ENCODE measurements at places on chromosomes 2 and 18. TPM values are rescaled to one million over a fixed set of nuclear protein-coding genes. Genes with fewer than 3 reads are reported as not detected.

The TTN gene
- 862 TPM for polyA plus RNA-seq

The RAB6C gene
- polyA plus RNA-seq = 0.22 TPM

The GCG gene
- polyA plus RNA-seq = 0.32 TPM

The EVA1A gene
- polyA plus RNA-seq = 0.73 TPM

The ZNF892 gene
- polyA plus RNA-seq = 0.26 TPM

The IL36RN gene
- not detected for polyA plus RNA-seq

The TANC1 gene
- polyA plus RNA-seq = 44.0 TPM

The MORN2 gene
- polyA plus RNA-seq = 25.6 TPM

The RUFY4 gene
- not detected for polyA plus RNA-seq

The FAM110C gene
- polyA plus RNA-seq = 0.68 TPM

The BUB1 gene
- polyA plus RNA-seq = 0.20 TPM

The LYPD1 gene
- polyA plus RNA-seq = not detected

The CELF4 gene
- 0.07 TPM for polyA plus RNA-seq

The GPR17 gene
- polyA plus RNA-seq = 16.5 TPM

The ERBB4 gene
- 1.4 TPM for polyA plus RNA-seq

The TMEM182 gene
- polyA plus RNA-seq = 10.1 TPM

The LCT gene
- not detected for polyA plus RNA-seq

The SH3RF3 gene
- polyA plus RNA-seq = 8.9 TPM

The SMAD7 gene
- 6.7 TPM for polyA plus RNA-seq

The ERICH2 gene
- 0.66 TPM for polyA plus RNA-seq

The CERKL gene
- not detected for polyA plus RNA-seq

The FOSL2 gene
- 24.0 TPM for polyA plus RNA-seq

The STPG4 gene
- 0.06 TPM for polyA plus RNA-seq

The MYL1 gene
- 0.51 TPM for polyA plus RNA-seq

The KANSL3 gene
- 12.5 TPM for polyA plus RNA-seq

The SPHKAP gene
- polyA plus RNA-seq = 14.6 TPM

The C2orf66 gene
- 0.03 TPM for polyA plus RNA-seq

Data from heart right ventricle (tissue), 16 donors.